Left renal pelvis (tissue), 4 donors: ENCODE measurements at places on chromosomes 12 and 14.

- DNase-seq = no peak
Measured at GRCh38 chr12:122834104-122834920, 945 bp upstream of the HIP1R start.

GRCh38 chr14:68222726-68223125, 403.1 kb downstream of the RAD51B start:
- no peak for DNase-seq

- DNase-seq = no peak
Measured at GRCh38 chr12:113007166-113007565, 28.8 kb downstream of the OAS2 start.

DNA sequence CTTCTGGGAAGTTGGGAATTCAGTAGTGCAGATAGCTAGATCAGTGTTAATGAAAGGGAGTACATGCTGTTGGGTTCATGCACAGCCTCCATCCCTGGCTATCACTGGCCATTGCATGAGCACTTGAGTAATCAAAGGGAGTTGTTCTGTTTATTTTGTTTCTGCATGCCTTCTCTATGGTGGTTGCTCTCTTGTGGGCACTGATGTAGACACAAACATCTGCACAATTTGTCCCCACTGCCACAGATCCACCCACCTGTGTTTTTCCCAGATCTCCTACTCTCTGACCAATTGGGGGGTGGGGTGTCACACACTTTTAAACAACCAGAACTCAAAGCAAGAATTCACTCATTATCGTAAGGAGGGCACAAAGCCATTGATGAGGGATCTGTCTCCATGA, 89.7 kb upstream of the DHRS4 start:
- DNase-seq = no peak

- DNase-seq = no peak
Measured at GRCh38 chr14:38522724-38523123, 266.8 kb upstream of the CLEC14A start.

- no peak for DNase-seq
Measured at GRCh38 chr12:93805736-93806141, 128.6 kb downstream of the CRADD start.

- DNase-seq = no peak
Measured at GRCh38 chr12:8057839-8058238, 8.3 kb downstream of the C3AR1 start.
